Thyroid gland (tissue), 4 donors: ENCODE measurements at places on chromosomes 11 and 22.

GRCh38 chr11:33033493-33033892, 5.9 kb upstream of the TCP11L1 start:
- DNase-seq, result no peak

- DNase-seq, result peak; percentile 77
Observed at GRCh38 chr11:100687054-100687629, at the start of gene ARHGAP42. Gene ARHGAP42, plus strand, starts transcription at chr11:100687288. Its CDS starts 391 bp downstream, at chr11:100687679.

DNA sequence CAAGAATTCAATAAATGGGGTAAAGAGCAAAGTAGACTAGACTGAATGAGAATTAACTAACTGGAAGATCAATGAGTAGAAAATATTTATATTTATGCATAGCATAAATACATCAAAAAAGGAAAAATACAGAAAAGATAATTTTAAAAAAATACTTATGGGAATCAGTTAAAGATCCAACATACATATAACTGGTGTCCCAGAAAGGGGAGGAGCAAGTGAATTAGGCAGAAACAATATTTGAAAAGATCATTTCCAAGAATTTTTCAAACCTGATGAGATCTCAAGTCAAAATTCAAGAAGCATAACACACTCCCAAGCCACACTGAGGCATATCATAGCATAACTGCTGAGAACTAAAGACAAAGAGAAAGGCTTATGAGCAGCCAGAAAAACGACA, 62.7 kb upstream of the SHISAL1 start:
- DNase-seq, result no peak

GRCh38 chr11:102724904-102725500, at the start of gene MMP8:
Gene MMP8, minus strand, starts transcription at chr11:102724954. Its CDS starts 99 bp downstream, at chr11:102724855.
- DNase-seq, result no peak

DNA sequence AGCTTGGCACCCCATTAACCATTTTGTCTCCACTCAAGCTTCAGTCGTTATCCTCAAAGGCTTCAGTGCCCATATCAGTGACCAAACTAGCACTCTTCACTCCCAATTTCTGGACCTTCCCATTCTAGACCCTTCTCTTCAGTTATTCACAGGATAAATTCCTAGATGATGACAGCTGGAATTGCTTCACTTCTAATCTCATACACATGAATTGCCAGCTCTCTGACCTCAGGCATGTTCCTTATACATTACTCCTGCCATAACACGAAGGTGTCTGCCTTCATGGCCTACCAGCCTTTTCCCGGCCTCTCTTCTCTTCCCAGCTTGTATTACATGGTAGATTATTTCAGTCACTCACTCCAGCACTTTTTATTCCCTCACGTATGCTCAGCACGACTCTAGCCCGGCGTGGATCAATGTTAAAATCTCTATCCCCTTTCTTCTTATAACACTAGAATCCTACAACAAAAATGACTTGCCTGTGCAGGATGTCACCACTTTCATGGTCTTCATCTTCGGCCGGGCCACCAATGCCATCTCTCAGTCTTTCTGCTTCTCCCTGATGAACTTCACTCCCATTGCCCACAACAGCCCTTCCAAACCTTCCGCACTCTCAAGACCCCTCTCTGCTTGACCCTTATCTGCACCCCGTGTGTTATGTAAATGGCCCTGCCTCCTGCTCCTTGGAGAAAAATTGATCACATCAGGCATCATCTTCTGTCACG, 36.9 kb downstream of the EIF3F start:
- no peak for DNase-seq

GRCh38 chr11:129048911-129049310, 106.2 kb upstream of the TP53AIP1 start:
- DNase-seq, result no peak

- no peak for DNase-seq
Observed at GRCh38 chr11:32105871-32106560, 15.1 kb downstream of the RCN1 start.

- no peak for DNase-seq
Observed at GRCh38 chr11:21814169-21814568, 378.7 kb upstream of the ANO5 start.

DNA sequence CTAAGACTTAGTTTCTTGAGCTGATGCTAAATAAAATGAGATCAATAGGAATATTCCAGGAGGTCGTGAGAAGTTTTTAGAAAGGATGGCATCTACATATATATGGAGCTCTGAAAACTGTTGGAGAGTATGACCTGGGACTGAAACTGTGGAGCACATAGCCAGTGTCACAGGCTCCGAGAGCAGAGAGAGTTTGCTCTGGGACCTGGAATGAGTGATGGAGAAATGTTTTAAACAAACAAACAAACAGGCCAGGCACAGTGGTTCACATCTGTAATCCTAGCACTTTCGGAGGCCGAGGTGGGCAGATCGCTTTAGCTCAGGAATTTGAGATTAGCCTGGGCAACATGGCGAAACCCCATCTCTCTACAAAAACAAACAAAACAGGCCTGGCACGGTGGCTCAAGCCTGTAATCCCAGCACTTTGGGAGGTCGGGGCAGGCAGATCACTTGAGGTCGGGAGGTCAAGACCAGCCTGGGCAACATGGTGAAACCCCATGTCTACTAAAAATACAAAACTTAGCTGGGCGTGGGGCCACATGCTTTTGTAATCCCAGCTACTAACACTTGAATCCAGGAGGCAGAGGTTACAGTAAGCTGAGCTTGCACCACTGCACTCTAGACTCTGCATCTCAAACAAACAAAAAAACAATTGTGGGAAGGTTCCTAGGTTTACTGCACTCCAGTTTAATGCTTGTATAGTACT, 67.1 kb downstream of the SLC35F2 start:
- DNase-seq, result no peak

DNA sequence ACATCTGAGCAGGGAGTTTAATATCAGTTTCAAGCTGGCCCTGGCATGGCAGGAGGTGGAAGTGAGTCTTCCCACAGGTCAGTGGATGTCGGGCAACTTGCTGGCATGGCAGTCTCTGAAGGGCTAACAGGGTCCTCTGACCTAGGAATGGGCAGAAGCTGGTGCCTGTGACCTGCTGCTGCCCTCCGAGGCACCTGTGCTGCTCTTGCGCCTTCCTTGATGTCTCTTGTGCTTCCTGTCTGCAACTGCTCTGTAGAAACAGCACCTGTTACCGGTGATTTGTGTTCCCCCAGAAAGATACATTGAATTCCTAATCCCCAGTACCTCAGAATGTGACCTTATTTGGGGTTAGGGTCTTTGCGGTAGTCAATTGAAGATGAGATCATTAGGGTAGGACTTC, 110.3 kb downstream of the RPS6KA4 start:
- DNase-seq, result no peak
